ENCODE measurements at places on chromosomes 7 and 10.

- DNase-seq: no peak
These were observed 98.7 kb downstream of the RBM20 start for GRCh38 chr10:110742801-110743200.

- no peak for DNase-seq
These were observed 15.6 kb downstream of the NCOA4 start for GRCh38 chr10:46014683-46015405.

DNA sequence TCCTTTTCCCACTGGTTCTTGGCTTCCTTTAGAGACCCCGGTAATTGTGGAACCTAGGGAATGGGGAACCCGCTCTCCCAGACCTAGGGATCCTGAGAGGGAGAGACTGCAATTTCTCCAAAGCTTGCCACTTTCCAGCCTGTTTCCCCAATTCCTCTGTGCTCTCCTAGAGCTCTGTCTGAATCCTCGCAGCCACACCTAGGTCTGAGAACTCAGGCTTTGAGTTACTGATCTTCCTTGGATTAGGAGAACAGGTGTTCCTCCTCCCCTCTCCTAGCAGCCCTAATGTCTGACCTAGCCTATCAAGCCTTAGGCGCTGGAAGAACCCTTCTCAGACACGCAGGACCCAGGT is 20.0 kb downstream of the WNT8B start:
- DNase-seq: no peak

- DNase-seq: no peak
These were observed at the start of gene ARPC1B for GRCh38 chr7:99374111-99375064. ARPC1B (plus strand) TSS chr7:99374730; CDS start chr7:99385715, 10,985 bp downstream.

DNA sequence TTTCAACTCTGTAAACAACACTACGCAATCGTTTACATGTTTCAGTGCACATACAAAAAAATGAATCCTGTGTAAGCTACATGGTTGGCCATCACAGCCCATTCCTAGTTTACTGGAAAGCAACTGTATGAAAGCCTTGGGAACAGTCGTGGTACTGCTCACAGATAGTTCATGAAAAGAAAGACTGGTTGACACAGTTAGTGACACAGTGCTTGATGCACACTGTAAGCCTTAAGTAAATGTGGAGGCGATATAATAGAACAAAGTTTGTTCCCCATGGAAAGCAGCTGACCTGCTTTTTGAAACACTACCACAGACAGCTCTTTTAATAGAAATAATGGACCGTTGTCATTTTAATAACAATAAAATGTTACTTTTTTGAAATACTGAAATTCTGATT is 5.1 kb downstream of the CACNA2D1 start:
- no peak for DNase-seq

GRCh38 chr10:80155696-80156215 is 23.2 kb downstream of the PLAC9 start:
- DNase-seq: no peak

- DNase-seq: no peak
These were observed 36.9 kb upstream of the GNA12 start for GRCh38 chr7:2880874-2881533.

DNA sequence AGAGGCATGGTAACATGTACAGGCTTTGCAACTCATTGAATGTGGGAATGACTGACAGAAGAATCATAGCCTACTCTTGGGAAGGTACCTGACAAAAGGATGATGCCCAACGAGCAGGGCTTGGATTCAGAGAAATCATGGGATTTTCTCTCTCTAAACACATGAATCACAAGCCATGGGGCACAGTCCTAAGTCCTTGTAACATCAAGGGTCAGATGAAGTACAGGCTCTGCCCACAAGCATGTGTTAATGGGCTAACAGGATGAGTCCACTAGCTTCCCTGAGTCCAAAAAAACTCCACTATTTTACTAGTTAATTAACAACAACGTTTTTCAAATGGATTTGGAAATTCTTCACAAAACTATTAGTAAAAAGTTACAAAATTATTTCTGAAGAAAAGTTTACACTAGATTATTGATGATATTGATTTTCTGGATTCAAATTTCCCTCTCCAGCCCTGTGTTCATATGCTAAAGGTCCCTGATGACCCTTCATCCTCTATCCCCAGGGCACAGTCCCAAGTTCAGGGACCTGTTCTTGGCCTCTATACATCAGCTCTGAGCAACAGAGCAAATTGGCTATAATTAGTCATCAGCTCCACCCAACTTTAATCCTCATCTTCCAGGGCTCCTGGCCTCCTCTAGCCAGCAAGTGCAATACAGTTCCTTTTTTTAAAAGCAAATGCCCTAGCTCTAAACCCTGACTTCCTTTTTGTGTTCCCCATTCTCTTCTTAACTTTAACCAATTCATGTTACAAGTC is 99.8 kb downstream of the GSAP start:
- DNase-seq: no peak

DNA sequence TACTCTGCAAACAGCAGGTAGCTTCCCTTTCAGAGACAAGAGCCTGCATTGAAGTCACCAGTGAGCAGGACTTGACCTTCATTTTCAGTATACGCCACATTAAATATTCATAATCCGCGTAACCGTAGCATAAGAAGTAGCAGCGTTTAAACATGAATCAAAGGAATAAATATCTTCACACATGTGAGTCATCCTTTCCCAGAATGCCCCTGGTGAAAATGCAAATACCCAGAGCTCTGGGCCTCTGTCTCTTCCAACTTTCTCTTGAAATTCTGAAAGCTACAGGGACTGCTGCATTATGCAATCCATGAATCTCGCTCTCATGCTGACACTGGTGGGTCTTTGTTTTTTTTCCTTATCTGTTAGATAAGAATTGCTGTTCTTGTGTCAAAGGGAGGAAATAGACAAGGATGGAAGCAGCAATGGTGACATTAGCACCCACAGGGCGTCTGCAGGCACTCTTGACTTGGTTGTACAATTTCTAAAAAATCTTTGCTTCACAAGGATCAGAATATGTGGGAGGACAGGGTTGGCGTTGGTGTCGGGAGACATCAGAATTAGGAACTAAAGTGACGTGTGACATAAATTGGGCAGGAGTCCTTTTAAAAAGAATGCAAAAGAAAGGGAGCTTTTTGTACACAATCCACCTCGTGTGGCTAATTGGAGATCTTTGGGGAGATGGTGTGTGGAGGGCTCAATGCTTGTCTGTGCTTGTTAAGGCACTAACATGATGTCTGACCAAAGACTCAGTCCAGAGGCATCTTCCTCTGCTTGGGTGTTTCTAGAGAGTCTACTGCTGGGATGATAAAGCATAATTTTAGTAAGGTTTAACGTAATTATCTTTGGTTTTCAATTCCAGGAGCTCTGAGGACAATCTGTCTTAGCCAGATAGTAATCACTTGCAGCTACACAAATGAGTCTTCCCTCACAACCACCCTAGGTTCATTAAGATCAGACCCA is 390.3 kb downstream of the KCNMA1 start:
- no peak for DNase-seq
